Smooth muscle cell of the brain vasculature (primary cell): ENCODE measurements at places on chromosomes 16 and 17.

- no peak for DNase-seq
These were observed 53.3 kb upstream of the BCAR1 start for GRCh38 chr16:75304521-75305363.

GRCh38 chr17:36597226-36597625 is 4.2 kb upstream of the MRM1 start:
- DNase-seq = no peak

DNA sequence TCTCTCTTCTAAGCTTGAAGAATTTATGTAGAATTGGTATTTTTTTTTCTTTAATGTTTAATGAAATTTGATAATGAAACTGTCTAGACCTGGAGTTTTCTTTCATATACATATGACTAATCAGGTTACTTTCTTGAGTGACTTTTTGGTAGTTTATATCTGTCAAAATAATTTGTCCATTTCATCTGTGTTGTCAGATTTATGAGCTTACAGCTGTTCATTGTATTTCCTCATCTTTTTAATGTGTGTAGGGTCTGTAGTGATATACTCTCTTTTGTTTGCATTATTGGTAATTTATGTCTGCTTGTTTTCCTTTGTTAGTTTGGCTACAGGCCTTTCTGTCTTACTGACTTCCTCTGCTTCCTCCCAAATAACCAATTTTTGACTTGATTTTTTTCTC is 55.7 kb downstream of the TAOK1 start:
- no peak for DNase-seq

GRCh38 chr17:80512233-80512632 is 32.4 kb upstream of the RPTOR start:
- DNase-seq = no peak
